ENCODE measurements at places on chromosomes 1 and 21. TPM values are rescaled to one million over a fixed set of nuclear protein-coding genes. Genes with fewer than 3 reads are reported as not detected.

Gene RCSD1
- total RNA-seq, result 12.7 TPM

- no peak for DNase-seq
These were observed 49.9 kb upstream of the GRIK1 start for GRCh38 chr21:29989634-29990234.

DNA sequence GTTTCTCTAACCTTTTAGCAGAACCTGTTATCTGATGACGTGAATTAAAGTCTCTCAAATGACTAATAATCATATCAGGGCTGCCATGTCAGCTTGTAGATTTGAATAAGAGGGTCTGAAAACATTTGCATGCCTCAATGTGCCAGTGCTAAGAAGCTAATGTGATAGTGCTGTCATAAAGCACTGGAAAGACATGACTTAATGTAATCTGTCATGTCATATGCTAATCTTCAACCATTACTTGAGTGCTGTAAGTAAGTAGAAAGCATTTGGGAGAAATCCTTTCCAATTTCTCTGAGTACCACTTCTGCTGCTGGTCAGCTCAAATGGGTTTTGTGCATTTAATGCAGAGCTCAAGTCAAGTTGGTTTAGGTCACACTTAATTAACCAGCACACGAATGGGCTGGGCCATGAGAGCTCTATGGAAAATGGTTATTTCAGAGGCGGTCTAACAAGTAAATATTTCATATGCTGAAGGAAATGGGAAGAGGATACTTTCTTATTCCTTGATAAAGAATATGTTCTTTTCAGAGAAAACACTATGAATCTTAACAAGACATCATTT lies 609.2 kb downstream of the LMO4 start:
- no peak for DNase-seq

Gene FAM177B
- not detected for total RNA-seq

DNA sequence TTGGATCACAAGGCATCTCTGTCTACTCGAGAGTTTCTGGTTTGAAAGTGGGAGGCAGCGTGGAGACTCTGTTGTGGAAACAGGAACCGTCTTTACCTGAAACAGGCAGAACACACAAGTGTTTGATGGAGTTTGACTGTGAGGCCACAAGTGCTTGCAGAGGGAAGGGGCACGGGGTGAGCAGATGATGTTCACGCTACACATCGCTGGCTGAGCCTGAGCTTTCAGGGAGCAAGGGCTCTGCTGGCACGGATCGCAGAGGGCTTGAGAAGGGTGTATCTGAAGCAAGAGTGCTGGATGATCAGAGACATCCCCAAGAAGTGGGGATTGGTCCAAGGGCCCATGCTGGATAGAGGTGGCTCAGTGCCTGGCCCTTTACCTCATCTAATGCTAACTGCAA lies 59.3 kb downstream of the IGSF21 start:
- DNase-seq, result no peak

Gene ALPL
- total RNA-seq, result 129 TPM

Gene PIGM
- 4.1 TPM for total RNA-seq

Gene GPR153
- total RNA-seq, result 32.3 TPM

- DNase-seq, result peak; percentile 89
These were observed 42.6 kb downstream of the CD34 start for GRCh38 chr1:207868251-207868773.

Measured in mesenteric fat pad (tissue), 1 donor.